ENCODE measurements at places on chromosomes 12 and 14.
A peak's percentile ranks its signal among the peaks of the same experiment; 100 is the strongest.

GRCh38 chr12:52061470-52062166 lies 8.2 kb upstream of the ATG101 start:
- DNase-seq, result no peak

DNA sequence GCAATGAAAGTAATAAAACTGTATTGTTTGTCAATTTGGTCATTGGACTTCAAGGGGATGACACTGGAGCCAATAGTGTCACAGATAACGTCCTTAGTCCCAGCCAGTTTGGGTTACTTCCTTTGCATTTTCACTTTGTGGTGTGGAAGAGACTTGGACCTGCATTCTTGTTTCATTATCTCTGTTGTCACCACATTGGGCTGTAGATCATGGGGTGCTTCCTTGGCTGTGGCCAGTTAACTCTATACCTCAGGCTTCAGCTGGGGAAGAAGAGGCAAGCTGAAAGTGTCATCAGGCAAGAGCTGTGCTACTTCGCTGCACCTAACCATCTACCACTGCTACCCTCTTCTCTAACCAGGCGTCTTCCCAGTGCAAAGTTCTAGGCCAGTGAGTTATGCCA lies 15.1 kb upstream of the CISTR start:
- no peak for DNase-seq

- no peak for DNase-seq
Measured at GRCh38 chr14:24954037-24954699, 95.8 kb downstream of the STXBP6 start.

DNA sequence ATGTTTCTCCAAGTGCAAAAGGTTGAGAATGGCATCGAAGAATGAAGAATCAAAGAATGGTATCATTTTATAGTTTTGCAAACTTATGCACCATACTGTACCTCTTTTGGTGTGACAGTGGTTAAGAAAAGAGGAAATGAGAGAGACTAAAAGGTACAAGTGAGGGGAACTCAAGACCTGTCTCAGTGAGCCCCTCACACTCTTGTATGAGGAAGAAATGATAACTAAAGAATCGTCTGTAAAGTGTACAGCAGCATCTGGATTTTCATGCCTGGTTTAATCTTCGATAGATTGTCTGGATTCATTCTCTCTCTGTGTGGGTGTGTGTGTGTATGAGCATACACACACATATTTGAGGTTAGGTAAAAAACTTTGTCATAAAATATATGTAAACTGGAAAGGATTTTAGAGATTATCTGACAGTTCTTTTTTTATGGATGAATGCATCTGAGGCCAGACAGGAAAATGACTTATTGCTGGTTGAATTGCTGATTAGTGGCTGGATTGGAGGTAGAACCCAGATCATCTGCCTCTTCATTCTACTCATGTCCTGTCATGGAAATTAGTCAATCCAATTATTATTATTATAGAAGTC lies 16.0 kb upstream of the SLC38A2 start:
- DNase-seq, result no peak

- no peak for DNase-seq
Measured at GRCh38 chr14:68377459-68377858, 415.4 kb downstream of the ZFP36L1 start.

DNA sequence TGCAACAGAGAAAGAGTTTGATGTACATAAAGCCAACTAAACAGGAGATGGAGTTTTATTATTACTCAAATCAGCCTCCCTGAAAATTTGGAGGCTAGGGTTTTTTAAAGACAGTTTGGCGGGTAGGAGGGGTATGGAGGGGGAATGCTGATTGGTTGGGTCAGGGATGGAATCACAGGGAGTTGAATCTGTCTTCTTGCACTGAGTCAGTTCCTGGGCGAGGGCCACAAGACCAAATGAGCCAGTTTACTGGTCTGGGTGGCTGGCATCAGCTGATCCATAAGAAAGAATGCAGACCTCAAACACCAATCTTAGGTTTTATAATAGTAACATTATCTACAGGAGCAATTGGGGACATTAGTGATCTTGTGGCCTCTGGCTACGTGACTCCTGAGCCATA lies 64.9 kb downstream of the RIN3 start:
- DNase-seq, result no peak

DNA sequence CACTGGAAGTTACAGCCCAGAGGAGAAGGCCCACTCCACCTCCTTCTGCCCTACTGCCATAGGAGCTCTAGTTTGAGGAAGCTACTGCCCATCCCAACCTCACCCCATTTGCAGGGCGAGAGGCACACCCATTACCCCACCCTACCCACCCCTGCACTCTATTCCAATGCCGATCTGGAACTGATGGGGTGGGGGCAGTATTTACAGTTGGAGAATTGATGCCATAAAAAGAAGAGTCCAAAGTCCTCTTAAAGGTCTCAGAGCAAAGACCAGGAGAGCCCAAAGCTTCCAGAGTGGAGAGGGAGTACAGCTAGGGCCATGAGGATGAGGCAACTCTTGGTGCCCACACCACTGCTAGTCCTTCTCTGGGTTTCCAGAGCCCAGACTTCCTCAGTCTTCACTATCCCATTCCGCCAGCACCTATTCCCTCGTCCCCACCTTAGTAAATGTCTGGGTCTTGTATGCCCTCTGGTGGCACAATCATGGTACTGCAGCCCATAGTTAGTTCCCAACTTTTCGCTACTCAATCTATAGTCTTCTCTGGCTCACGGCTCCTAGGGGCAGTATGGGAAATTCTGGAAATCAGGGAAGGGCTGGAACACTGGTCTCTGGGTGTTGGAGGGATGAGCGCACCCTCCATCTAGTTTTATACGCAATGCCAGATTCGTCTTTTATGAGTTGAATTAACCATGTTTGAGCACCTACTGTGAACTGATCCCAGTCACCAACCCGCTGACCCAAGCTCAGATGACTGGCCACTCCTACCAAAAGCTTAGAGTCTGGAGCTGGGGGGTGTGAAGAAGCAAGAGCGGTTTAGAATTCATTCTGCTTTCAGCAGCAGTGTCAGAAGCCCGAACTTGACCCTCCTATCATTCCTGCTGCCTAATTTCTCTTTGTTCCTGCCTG lies 6.9 kb upstream of the ADCY6 start:
- DNase-seq, result peak; percentile 38

- no peak for DNase-seq
Measured at GRCh38 chr14:32303865-32304264, 25.2 kb upstream of the AKAP6 start.

- DNase-seq, result no peak
Measured at GRCh38 chr12:84888861-84889260, 23.7 kb downstream of the SLC6A15 start.

DNA sequence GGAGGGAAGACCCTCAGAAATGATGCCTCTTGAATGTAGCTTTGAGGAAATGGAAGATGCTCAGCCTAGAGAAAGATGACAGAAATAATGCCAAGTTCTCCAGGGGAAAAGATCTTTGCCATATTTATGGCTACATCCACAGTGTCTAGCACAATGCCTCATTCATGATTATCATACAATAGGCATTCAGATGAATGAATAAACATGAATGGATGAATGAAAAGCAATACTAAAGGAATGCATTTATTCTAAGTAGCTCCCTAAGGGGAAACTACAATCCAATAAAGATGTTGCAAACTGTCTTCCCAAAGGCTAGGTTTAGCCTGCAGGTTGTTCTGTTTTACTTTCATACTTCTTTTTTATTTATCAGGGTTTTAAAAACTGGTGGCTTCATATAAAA lies 12.0 kb downstream of the TMTC1 start:
- no peak for DNase-seq

DNA sequence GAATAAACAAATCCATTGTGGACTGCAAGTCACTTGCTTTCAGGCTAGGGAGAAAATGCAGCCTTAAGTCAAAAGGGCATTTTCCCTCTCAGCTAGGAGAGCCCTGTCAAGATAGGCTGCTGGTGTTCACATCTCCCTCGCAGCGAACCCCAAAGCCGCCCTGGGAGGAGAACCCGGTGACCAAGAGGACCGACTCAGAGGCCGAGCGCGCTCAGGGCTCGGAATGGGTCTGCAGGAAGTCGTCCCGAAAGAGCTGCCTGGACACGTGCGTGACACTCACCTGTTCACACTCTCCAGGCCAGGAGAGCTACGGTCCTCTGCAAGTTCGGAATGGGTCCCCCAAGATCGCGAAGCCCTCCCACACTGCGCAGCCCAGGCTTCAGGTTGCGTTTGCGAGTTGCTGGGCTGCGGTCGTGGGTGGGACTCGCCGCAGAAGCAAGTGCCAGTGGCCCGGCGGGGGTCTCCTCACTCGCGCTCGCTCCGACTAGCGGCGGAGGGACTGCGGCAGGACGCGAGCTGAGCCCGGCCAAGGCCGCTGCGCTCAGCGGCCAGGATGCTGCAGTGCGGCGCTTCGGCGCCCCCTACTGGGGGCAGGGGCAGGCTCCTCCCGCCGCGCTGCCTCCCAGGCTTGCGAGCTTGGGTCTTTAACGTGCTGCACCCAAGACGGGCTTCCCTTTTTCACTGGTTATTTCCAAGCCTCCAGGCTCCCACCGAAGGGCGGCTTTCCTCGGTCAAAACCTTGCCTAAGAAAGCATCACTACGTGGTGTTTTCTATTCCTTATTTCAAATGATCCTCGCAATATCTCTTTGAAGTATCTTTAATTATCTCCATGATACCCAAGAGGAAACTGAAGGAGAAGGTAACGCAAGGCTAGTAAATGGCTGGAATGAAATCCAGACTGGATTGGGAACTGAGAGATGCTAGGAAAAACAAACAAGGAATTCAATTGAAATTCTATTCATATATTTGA lies at the start of gene RERG:
Gene RERG, minus strand, starts transcription at position 503 of the 971 bp plus-strand sequence. CDS start 3,928 bp downstream, outside the sequence.
- peak; percentile 50 for DNase-seq

GRCh38 chr12:67288561-67288960 lies 19.4 kb downstream of the CAND1 start:
- no peak for DNase-seq

GRCh38 chr14:91351512-91351862 lies 66.1 kb downstream of the CCDC88C start:
- DNase-seq, result no peak

GRCh38 chr12:25995906-25996305 lies 37.4 kb downstream of the RASSF8 start:
- no peak for DNase-seq

DNA sequence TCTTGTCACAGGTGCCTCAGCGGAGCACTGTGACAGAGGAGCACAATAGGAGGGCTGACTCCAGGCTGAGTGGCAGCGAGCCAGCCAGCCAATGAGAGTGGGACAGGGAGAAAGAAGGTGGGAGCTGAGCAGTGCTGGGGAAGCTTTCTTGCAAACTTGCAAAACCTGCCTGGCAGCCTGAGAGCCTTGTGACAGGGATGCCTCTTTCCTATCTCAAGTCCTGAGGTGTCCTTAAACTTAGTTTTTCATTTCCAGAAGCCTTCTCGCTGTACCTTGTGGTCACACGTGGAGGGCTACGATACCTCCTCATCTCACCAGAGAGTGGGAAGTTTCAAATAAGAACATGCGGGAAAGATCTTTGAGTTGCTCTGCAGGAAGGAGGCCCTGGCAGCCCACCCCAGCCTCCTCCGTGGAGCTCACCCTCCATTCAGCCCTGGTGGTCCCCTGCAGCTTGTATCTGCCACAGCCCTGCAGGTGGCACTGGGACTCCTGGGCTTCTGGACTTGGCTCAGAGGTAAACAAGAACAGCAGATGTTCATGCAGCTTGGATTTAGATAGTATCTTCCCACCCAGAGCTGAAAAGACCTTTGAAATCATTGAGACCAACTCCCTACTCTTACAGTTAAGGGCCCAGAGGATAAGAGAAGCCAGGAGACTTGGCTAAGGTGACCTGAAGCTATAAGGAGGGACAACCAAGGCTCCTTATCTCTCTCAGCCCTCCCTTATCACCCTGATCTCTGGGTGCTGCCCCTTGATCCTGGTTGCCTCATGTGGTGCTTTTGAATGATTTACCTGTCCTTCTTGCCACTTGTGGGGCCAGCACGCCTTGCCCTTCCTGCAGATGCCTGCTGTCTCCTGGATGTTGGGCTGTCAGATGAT lies 153.5 kb upstream of the MAX start:
- DNase-seq, result peak; percentile 10

GRCh38 chr14:31411218-31411727 lies 9.1 kb downstream of the HEATR5A start:
- no peak for DNase-seq

- DNase-seq, result peak; percentile 24
Measured at GRCh38 chr14:103427485-103428443, 42.5 kb downstream of the MARK3 start.

GRCh38 chr12:116607039-116607438 lies 47.9 kb downstream of the MAP1LC3B2 start:
- no peak for DNase-seq

DNA sequence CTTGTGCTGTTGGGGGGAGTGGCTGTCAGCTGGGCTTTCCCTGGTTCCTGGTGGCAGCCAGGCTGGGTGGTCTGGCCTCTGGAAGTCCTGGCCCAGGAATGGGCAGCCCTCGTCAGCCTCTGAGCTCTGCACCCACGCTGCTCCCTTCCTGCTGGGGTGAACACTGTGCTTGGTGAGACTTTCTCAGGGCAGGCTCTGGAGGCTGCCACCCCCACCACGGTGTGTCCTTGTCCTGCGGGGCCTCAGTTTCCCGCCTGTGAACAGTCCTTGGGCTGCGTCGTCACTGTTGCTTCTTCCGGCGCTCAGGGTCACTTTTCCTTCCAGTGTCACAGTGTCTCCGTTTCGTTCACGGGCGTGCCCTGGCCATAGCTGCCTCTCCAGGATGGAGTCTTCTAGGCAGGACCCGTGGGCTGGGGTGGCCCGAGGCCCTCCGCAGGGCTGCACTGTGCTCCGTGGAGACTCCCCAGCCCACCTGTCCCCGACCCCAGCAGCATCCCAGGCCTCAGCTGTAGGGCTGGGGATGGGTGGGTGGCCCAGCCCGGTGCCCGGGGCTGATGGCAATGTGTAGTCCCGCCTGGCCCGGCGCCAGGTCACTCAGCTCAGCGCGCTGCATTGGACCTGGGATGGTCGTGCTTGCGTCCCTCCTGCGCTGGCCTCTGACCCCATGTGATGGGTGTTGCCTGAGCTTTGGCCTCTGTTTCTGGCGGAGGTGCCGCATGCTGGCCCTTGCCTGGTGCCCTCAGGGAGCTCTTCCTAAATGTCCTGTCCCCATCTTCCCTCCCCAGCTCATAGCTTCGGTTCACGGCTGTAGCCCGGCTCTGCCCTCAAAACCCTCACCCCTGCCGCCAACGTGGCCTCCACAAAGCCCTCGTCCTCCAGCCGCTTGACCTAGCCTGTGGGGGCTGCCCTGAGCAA lies 6.8 kb downstream of the KIF26A start:
- DNase-seq, result no peak

GRCh38 chr12:123843912-123844748 lies 82.0 kb downstream of the DNAH10 start:
- DNase-seq, result no peak

GRCh38 chr14:95235767-95236166 lies 78.4 kb upstream of the DICER1 start:
- DNase-seq, result no peak

- no peak for DNase-seq
Measured at GRCh38 chr12:123873793-123874192, 98.8 kb downstream of the CCDC92 start.

GRCh38 chr14:54186821-54187763 lies 209.7 kb upstream of the CDKN3 start:
- DNase-seq, result no peak

GRCh38 chr14:36931791-36932190 lies 240.6 kb downstream of the SLC25A21 start:
- DNase-seq, result no peak

All from NCI-H2029 (cell line).